ENCODE measurements at places on chromosomes 1 and 21. TPM values are rescaled to one million over a fixed set of nuclear protein-coding genes. Genes with fewer than 3 reads are reported as not detected.

- DNase-seq: no peak
These were observed 19.6 kb downstream of the CAPN8 start for GRCh38 chr1:223645903-223646302.

DNA sequence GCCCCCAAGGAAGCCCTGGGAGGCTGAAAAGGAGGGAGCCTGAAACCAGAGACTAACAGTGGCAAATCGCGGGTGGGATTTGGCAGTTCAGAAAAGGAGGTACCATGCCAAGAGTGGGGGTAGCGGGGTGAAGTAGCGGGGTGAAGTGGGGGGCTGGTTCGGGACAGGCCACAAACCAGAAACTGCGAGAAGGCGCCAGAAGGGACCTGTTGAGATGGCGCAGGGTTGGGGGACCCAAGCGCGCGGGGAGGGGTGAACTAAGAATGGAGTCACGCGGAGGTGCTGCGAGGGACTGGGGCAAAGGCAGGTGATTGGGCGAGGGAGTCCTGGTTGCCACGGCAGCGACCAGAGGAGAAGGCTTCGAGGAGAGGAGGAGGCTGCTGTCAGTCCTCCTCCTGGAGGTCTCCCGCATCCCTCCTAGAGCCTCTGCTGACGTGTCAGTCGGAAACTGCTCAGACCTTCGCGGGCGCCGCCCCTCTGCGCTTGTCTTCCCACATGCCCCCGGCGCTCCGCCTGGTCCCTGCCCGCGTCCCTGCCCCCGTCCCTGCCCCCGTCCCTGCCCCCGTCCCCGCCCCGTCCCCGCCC lies 438 bp upstream of the MIA3 start:
- DNase-seq: peak; percentile 88

- DNase-seq: no peak
These were observed 8.4 kb upstream of the PRMT2 start for GRCh38 chr21:46626975-46627501.

DNA sequence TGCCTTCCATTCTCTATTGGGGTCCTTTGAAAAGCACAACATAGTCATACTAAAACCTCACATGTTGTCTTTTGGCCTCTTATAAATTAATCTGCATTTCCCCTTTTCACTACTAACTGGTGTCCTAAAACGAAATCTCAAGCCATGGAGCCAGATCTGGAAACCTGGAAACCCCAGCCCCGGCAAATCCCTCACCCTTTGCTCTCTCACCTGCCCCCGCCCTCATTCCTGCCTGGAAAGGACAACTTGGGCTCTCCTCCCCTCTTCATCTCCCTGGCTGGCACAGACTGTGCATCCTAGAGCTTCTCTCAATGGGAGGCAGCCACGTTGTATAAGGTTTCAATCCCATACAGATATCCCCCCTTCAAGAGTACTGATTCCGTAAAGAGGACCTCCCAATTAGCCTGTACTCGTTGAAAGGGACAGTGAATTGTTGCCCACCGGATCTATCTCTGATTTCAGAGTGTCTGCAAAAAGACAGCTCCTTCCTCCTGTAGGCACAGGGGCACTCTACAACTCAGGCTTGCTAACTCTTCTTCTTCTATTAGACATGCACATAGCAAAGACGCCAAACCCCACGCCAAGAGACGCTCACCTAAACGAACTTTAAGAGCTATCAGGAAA lies 1.4 kb downstream of the DUSP10 start:
- DNase-seq: no peak

DNA sequence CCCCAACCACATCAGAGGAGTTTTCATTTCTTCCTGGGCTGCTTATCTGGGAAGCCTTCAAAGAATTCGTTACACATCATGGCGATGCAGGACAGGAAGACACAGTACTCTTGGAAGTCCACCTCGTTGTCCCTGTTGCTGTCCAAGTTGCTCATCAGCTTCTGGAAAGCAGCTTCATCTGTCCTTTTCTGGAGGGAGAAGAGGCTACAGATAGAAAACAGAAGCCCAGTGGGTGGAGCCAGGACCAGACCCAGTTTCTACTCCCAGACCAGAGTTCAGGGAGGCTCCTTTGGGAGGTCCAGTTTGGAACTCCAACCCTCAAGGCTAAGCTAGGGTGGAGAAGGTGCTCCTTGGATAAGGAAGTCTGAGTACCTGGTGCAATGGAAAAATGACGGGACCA lies 1.9 kb downstream of the S100A4 start:
- DNase-seq: no peak

DNA sequence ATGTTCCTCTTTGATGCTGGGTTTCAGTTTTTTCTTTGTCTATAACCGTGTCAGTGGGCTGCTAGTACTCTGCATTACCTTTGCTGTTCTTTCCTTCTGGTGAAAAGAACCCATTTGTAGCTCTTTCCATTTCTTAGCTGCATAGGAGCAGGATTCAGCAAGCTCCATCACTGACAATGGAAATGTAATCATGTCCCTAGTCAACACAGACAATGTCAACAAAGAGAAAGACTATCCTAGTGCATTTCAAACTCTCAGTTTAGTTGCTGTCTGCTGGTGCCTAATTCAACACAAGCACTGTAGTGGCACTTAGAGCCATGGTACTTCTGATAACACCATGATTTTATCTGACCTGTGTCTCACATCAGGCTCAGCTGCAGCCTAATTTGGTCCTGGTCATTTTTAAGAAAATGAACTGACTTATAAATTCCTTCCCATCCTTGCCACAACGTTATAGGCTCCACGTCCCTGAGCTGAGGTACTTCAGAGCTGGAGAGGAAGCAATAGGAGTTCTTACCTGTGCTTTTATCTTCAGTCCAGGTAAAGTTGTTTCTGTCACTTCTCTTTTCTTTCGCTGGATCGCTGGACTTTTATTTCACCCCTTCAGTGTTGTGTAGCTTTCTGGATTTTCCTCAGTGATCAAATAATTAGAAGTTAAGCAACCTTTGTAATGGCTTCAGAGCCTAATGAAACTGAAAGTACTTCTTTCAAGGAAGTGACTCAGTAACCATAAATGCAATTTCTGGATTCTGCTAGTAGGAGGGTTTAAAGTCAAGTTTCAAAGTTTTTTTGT lies at the start of gene GBP3:
TSS of gene GBP3 (minus strand) at position 700 of the 793 bp plus-strand sequence. CDS start 2,145 bp downstream, outside the sequence.
- no peak for DNase-seq

DNA sequence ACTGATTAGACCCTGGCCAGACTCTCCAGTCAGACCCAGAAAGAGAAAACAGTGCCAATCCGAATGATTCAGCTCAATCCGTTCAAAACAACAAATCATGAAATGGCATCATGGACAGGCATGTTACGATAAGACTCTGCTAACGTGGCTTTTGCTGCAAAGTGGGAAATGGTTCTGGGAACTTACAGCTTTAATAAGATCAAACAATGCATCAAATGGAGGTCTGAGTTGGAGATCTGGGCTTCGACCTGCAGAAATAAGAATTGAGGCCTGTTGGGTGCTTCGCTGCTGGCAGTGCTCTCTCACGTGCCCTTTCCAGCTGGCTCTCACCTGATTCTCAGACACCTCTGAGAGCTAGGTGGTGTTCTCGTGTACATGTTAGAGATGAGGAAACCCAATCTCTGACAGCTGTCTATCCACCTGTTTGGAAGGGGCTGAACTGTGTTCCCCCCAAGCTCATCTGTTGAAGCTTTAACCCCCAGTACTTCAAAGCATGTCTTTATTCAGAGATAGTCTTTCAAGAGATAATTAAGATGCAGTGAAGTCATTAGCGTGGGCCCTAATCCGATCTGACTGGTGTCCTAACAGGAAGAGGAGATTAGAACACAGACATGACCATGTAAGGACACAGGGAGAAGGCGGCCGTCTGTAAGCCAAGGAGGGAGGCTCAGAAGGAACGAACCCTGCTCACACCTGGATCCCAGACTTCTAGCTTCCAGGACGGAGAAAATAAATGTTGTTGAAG lies 45.5 kb upstream of the ETS2 start:
- DNase-seq: no peak

- no peak for DNase-seq
These were observed 26.3 kb upstream of the ST6GALNAC3 start for GRCh38 chr1:76048219-76048618.

- no peak for DNase-seq
These were observed 8.3 kb upstream of the GPR61 start for GRCh38 chr1:109531380-109531779.

- peak; percentile 96 for DNase-seq
These were observed at the start of gene ZNF281 for GRCh38 chr1:200409761-200410565. Gene ZNF281, minus strand, starts transcription at chr1:200410036. Its CDS starts 331 bp downstream, at chr1:200409705.

DNA sequence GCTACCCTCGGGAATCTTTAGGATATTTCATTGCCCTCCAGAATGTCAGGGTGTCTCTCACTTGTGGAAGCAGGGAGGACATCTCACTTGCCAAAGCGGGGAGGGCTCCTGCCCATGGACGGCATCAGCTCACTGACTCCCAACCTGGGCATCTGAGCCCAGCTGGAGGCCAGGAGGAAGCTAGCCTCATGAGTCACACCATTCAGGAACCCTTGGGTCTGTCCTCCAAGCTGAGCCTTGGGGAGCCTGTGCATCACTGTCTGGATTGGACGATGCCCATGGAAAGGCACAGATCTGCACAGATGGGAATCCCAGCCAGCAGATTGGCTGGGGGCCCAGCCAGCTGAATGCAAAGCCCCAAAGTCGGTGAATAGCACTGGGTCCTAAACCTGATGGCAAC lies 25.2 kb downstream of the WNT3A start:
- no peak for DNase-seq

GRCh38 chr1:56185493-56185892 lies 393.9 kb downstream of the PLPP3 start:
- DNase-seq: no peak

DNA sequence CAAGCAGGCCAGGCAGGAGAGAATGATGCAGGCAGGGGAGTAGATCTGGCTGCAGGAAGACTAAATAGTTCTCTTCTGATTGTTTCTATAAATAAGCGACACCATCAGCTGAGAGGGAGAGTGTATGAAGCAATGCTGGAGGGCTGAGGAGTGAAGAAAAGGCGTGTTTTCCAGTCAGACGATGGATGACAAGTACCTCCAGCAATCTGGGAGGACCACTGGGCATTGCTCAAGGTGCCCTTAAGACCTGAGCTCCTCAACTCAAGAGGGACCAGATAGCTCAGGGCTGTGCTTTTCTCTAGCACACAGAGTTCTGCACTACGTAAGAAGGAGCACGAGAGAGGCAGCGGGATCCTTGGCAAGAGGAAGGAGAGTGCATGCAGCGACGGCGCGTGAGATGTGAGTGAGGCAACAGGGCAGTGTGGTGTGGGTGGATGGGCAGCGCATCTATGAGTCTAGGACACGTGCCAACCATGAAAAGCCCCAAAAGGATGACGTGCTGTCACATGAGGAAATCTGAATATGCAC lies 36.0 kb downstream of the PABPC4 start:
- DNase-seq: no peak

DNA sequence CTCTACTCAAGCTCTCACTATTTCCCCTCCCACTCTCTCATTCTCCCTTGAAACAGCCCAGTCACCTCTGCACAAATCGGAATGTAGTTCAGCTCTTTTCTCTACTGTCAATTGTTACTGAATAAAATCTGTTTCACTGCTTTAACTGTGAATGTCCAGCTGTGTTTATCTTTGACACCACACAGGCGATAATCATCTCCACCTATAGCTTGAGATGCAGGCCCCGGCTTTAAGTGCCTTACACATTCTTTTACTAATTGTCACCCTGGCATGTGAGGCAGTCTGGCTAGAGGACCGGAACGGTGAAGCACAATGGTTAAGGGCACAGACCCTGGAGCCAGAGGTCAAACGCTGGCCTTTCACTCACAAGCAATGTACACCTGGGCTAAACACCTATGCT lies 122.8 kb upstream of the C8B start:
- DNase-seq: no peak

DNA sequence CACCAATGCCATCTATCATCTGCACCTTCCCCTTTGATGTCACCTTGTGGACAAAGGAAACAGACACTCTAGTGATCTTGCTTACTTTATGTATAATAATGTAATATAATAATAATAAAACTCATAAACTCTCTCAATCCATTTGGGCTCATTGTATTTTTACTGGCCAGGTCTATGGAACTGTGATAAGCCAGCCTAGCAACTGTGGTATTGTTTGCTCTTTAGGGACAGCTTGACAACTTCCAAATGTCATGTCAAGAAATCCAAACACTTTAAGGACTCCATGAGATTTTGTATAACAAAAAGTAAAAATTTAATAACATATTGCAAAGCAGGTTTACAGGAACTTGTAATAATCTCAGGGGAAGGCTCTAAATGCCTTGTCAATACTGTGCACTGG lies 1163.4 kb upstream of the TMPRSS15 start:
- DNase-seq: no peak

DNA sequence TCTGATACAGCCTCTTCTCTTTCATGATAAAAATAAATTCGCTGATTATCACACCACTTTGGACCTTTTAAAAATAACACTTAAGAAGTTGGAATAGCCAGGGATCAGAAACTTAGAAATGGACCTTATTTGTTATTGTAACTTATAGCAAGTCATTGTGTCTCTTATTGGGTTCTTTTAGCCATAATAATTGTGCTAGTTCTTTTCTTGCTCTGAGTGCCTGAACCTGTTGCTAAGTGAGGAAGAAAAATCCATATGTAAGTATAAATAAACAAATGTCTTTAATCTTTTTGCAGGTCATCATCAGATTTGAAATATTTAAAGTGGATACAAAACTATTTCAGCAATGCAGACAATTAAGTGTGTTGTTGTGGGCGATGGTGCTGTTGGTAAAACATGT lies 25.6 kb downstream of the CDC42 start:
- DNase-seq: no peak

DNA sequence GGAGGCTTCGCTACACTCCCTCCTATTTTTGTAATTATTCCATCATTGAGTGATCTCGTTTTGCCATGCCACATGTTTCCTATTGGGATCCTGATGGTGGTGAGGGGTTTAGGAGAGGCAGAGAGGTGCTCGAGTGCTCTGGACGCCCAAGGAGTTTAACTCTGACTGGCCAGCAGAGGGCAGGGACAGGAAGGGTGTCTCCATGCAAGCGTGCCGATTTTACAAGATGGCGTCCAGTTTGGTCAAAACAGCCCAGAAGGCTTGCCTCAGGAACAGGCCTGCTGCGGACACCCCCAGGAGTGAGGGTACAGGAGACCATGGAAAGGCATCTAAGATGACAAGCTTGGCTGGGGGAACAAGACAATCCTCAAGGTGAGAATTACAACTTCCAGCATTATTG lies 33.8 kb upstream of the KCNE2 start:
- DNase-seq: no peak

- no peak for DNase-seq
These were observed 22.7 kb downstream of the RAB3GAP2 start for GRCh38 chr1:220249522-220249921.

The GPR25 gene
- not detected for total RNA-seq

The ATP6V1G3 gene
- not detected for total RNA-seq

The ACP6 gene
- total RNA-seq: 31.0 TPM

The KRTAP11-1 gene
- not detected for total RNA-seq

The CFHR2 gene
- not detected for total RNA-seq

All from activated T-cell treated with anti-CD3 and anti-CD28 coated beads, Interleukin-2, amount 50 U/mL, for 72 hours (primary cell).